ENCODE measurements at places on chromosomes 12 and 14. TPM values are rescaled to one million over a fixed set of nuclear protein-coding genes. Genes with fewer than 3 reads are reported as not detected.

Gene ZNF664
- total RNA-seq: 58.1 TPM

Gene KRT81
- total RNA-seq: not detected

Gene CLEC9A
- not detected for total RNA-seq

- DNase-seq: peak; percentile 59
These were observed 25.4 kb downstream of the CDC42BPB start for GRCh38 chr14:103031956-103032355.

GRCh38 chr12:42705863-42706262 is 116.3 kb upstream of the PRICKLE1 start:
- DNase-seq: peak; percentile 99

GRCh38 chr12:46108721-46109120 is 118.3 kb upstream of the SCAF11 start:
- DNase-seq: no peak

DNA sequence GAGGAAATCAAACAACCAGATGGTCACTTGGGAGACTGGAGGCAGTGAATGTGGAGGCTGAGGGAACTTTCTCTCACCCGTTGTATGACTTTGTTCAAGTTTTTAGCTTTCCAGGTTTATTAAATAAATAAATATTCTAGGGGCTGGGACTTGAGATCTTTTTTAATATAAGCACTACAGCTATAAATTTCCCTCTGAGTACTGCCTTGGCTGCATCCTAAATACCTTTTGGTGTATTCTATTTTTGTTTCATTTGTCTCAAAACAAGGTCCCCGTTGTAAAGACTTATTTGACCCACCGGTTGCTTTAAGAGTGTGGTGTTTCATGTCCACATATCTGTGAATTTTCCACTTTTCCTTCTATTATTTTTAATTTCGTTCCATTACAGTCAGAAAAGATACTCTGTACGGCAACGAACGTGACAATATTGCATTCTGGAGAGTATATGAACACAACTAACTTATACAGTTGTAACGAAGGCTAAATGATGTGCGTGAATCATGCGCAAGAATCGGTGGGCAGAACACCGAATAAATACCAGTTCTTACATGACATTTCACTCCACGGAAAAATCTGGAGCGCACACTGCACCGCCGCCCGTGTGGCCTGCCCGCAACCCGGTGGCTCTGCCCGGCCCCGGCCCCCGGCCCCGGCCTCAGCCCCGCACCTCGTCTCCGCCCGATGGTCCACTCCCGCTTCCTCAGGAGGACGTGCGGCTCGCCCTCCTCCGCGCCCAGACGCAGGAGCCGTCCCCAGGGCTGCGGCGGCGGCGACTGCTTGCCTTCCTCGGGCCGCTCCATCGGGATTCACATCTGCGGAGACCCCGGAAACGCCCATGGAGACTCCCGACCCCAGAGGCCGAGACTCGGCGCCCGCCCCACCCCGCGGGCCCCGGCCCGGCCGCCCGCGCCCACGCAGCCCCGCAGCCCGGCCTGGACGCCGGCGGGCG is 602 bp downstream of the CHFR start:
- peak; percentile 28 for DNase-seq

GRCh38 chr14:71320734-71321573 is 413.7 kb downstream of the PCNX1 start:
- DNase-seq: peak; percentile 70

- peak; percentile 76 for DNase-seq
These were observed 431 bp upstream of the RHOJ start for GRCh38 chr14:63203618-63204406.

Data from myocyte (in vitro differentiated cells).